Uterus (tissue), 4 donors: ENCODE measurements at places on chromosomes 4 and X. TPM values are rescaled to one million over a fixed set of nuclear protein-coding genes. Genes with fewer than 3 reads are reported as not detected.

HTN1 gene
- total RNA-seq = not detected

DNA sequence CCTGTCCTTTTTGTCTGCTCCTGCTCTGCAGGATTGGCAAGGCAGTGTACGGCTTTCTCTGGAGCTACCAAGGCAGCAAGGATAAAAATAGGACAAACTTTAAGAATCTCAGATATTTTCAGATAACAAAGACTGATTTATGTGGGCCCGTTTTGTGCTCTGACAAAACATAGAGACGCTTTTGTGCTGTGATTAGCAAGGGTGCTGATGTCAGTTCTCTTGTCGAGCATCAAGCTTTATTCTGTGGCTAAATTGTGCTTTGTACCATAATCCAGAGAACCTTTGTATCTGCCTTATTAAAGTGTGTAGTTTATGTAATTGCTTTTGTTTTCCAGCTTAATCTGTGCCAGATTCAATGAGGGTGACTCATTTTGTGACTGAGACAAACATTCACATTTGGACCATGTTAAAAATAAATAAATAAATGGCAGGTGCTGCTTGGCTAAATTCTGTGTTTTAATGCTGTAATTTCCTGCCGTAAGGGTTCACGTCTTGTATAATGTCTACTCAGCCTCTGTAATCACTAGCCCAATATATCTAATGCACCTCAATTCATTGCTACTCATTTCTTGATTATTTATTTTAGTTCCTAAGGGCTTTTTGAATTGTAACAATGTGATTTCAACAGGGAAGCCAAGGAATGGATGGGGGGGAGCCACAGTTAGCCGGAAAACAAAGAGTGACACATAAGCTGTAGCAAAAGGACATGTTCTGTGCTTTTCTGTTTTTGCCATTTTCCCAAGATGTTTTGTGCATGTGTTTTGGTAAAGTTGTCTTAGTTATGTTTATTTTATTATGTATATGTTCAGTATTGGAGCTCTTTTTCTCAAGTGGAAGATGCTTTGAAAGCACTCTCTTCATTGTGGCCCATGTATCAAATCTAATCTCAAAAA is 75.1 kb downstream of the GAB1 start:
- H3K27me3 ChIP-seq = no peaks in the 10 kb centered on the region
- DNase-seq = no peak
- H3K4me1 ChIP-seq = peaks cover 10% of the 10 kb centered on the region
- peak overlapping the region; percentile 36 for H3K27ac ChIP-seq
- no peaks in the 10 kb centered on the region for H3K36me3 ChIP-seq

NCBP2L gene
- total RNA-seq = not detected

DNA sequence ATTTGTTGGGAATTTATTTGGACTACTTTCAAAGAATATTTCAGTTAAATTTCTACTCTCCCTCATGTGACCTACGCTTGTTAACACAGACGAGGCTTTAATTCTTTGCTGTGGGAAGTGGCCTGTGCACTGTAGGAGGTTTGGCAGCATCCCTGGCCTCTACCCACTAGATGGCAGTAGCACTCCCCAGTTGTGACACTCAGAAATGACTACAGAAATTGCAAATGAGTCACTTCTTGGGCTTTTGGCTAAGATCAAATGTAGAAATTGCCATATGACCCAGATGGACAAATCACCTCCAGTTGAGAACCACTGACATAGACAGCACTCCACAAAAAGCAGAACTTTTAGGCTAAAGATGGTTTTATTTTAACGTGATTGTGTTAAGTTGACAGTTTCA is 22.1 kb downstream of the PIR start:
- no peaks in the 10 kb centered on the region for H3K36me3 ChIP-seq
- no peak overlapping the region for H3K27ac ChIP-seq
- H3K27me3 ChIP-seq = peaks cover 7% of the 10 kb centered on the region
- no peak overlapping the region for H3K4me3 ChIP-seq

DNA sequence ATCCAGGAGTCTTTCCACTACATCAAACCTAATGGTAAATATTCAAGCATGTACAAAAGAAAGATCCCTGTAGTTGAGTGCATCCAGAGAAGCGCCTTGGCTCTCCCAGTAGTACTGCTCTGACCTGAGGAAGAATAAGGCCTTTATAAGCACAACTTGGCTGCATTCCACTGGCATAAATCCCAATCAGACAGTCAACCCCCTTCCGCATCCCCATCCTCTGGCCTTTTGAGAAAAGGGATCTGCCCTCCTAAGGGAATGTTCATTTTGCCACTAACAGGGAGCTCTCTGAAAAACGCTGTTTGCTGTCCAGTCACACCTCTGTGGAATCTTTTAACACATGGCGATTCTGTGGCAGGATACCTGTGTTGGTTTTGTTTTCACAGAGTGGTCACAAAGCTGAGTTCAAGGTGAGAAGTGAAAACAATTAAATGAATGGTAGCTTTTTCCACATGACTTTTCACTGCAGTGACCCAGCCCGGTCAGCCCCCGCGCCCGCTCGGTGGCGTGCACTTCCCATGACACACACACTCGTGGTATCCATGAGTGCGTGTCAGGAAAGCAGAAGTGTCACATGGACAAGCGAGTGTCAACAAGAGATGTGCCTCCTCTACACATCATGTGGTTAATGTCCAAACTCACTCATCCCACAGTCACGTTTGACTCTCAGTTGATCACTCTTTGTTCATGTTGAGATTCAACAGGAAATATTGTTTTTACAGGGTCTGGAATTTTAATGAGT is 112.2 kb upstream of the ENPP6 start:
- H3K27ac ChIP-seq = no peak overlapping the region
- no peaks in the 10 kb centered on the region for H3K27me3 ChIP-seq
- H3K36me3 ChIP-seq = no peaks in the 10 kb centered on the region
- no peaks in the 10 kb centered on the region for H3K4me1 ChIP-seq

DNA sequence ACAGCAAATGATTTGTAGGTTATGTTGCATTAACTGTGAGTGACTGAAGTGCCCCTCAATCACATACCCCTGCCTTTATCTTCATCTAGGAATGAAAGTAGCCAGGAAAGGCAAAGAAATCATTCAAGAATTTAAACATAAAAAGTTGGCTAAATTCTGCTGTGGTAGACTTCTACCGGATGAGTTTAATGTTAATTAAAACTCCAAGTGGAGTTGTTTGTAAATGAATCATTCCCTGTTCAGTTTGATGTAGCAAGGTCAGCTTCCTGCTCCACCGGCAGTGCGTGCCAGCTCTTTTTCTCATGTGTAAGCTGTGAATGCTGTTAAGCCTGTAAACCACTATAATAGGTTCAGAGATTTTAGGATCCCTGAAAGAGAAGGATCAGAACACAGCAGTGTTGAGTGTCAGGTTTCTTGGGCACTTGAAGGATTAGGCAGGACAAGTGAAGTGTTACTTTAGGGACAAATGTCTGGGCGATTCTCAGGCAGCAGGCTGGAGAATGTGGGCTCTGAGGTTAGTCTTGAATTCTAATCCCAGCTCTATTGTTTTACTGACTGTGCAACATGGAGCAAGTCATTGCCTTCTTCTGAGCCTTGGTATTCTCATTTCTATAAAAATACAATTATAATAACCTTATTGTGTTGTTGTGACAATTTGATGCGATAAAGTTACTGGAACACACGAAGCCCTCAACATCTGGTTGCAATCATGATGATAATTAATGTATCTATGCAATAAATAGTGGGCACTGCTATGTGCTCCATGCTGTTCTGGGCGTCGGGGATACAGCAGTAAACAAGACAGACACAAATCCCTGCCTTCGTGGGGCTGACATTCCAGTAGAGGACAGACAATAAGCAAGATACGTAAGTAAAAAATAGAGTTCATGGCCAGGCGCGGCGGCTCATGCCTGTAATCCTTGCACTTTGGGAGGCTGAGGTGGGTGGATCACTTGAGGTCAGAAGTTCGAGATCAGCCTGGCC is 112.0 kb downstream of the SHROOM3 start:
- no peaks in the 10 kb centered on the region for H3K36me3 ChIP-seq
- DNase-seq = peak; percentile 28
- H3K27ac ChIP-seq = no peak overlapping the region
- H3K4me1 ChIP-seq = no peaks in the 10 kb centered on the region
- H3K4me3 ChIP-seq = no peak overlapping the region
- H3K27me3 ChIP-seq = no peaks in the 10 kb centered on the region

DNA sequence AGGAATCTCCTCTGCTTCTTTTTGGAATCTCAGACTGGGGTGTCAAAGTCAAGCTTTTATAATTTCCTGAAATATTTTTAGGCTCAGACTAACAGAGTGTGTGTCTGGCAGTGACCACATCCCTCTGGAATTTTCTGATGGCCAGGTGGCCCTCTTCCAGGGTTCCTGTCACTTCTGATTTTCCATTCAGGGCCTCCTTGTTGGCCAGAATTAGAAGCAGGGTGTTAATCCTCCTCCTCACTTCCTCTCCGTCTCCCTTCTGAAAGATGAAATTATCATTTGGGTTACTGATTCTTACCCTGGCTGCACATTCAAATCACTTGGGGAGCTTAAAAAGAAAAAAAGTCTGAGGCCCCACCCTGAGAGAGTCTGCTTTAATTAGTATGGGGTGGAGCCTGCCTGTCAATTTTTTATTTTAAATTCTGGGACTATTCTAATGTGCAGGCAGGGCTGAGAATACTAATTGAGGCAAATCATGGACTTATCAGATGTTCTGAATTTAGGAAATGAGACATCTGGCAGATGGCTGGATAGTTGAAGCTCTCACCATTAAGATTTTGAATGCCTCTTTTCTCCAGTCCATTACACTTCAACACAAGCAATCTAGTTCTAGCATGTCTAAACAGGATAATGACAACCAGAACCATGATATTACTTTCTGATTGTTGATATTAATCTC is 43.2 kb downstream of the HAND2 start:
- H3K27me3 ChIP-seq = no peaks in the 10 kb centered on the region
- no peaks in the 10 kb centered on the region for H3K36me3 ChIP-seq
- H3K4me3 ChIP-seq = no peak overlapping the region
- no peak for DNase-seq
- no peaks in the 10 kb centered on the region for H3K4me1 ChIP-seq

DNA sequence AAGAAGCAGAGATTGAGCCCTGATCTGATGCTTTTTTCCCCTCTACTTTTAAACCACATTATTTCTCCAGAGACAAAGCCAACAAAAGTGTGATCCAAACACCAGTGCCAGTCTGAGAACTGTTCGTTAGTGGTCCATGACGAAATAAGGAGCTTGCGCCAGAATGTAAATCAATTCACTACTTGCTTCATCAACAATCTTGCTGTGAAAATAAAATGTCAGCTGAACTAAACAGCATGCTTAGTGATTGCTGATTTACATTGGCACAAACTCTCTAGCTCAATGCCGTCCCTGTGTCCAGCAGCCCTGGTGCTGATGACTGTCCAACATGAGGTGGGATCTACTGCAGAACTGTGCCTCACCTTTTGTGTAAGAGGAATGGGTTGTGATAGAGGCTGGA is 71.3 kb downstream of the SOX3 start:
- H3K36me3 ChIP-seq = no peaks in the 10 kb centered on the region
- no peak overlapping the region for H3K27ac ChIP-seq
- H3K27me3 ChIP-seq = peaks cover 5% of the 10 kb centered on the region
- DNase-seq = no peak

DNA sequence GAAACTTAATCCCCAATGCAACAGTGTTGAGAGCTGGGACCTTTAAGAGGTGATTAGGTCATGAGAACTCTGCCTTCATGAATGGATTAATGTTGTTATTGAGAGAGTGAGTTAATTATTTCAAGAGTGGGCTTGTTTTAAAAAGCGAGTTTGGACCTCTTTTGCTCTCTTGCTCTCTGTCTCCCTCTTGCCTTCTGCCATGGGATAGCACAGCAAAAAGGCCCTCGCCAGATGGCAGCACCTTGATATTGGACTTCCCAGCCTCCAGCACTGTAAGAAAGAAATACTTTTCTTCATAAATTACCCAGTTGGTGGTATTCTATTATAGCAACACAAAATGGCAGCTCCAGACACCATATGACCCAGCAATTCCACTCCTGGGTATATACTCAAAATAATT is 7.0 kb upstream of the ATP6AP2 start:
- H3K27ac ChIP-seq = no peak overlapping the region
- no peaks in the 10 kb centered on the region for H3K36me3 ChIP-seq
- no peaks in the 10 kb centered on the region for H3K4me1 ChIP-seq

GRCh38 chrX:56744996-56745395 is 16.0 kb downstream of the NBDY start:
- H3K36me3 ChIP-seq = no peaks in the 10 kb centered on the region
- H3K4me3 ChIP-seq = no peak overlapping the region
- H3K27me3 ChIP-seq = no peaks in the 10 kb centered on the region
- no peaks in the 10 kb centered on the region for H3K4me1 ChIP-seq

- no peak overlapping the region for H3K27ac ChIP-seq
- no peaks in the 10 kb centered on the region for H3K4me1 ChIP-seq
- peaks cover 7% of the 10 kb centered on the region for H3K27me3 ChIP-seq
- H3K4me3 ChIP-seq = no peak overlapping the region
These were observed 7.9 kb upstream of the CHRDL1 start for GRCh38 chrX:110803506-110803905.

RAB9A gene
- 27.6 TPM for total RNA-seq

CSAG2 gene
- total RNA-seq = not detected
